Natural killer cell (primary cell): ENCODE measurements at places on chromosomes 5 and 9.

- H3K4me1 ChIP-seq, result no peaks in the 10 kb centered on the region
- no peak overlapping the region for H3K27ac ChIP-seq
Observed at GRCh38 chr5:158609333-158610050, 490.2 kb downstream of the EBF1 start.

DNA sequence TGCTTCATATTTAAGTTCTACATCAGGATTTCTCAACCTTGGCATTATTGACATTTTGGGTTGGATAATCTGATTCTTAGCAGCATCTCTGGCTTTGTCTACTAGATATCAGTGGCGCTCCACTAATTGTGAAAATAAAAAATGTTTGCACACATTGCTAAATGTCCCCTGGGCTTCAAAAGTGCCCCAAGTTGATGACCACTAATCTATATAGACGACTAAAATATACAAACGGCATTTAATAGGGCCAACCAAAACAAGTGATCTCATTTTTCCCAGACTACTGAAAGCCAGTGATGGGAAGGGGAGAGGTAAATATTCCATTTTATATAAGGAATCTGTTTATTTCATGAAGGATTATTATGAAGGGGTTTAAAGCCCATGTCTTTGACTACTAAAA, 118.6 kb downstream of the HOMER1 start:
- no peak overlapping the region for H3K27ac ChIP-seq
- DNase-seq, result no peak
- H3K27me3 ChIP-seq, result no peaks in the 10 kb centered on the region

DNA sequence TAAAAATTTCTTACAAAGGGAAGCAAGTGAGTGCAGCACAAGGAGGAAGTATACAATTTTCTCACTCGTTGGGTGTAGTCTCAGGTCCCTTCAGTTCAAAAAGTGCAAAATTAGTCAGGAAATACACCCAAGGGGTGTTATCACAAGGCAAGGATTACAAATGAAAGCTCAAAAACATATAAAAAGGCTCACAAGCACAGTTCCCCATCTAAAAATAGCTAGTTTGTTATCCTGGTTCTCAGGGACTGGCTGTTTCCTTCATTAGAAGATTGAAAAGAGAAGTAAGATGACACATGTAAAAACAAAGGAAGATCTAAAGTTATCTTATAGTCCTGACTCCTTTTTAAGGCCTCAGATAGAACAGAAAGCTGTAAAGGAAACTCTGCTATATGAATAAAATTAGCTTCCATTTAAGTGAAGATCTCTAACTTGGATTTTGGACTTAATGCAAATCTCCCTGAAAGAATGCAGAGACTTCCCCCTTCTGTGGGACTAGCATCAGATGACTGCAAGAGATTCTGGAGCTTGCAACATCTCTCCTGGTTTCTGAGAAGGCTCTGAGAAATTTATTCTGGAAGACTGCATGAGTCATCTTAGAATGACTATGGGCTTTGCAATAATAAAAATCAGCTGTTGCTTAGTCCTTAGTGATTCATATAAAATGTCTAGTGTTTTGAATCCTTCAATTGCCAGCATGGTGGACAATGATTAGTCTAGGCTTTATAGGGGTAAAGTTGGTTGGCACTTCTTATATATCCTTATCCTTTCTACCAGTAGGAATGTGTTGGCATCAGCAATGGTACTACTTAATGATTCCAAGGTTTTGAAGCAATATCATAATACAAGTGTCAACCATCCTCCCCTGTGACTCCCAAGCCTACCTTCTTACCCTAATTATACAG, 25.4 kb downstream of the DAB2 start:
- peak overlapping the region; percentile 83 for H3K27ac ChIP-seq
- peaks cover 21% of the 10 kb centered on the region for H3K4me1 ChIP-seq
- no peaks in the 10 kb centered on the region for H3K27me3 ChIP-seq
- H3K4me3 ChIP-seq, result no peak overlapping the region

DNA sequence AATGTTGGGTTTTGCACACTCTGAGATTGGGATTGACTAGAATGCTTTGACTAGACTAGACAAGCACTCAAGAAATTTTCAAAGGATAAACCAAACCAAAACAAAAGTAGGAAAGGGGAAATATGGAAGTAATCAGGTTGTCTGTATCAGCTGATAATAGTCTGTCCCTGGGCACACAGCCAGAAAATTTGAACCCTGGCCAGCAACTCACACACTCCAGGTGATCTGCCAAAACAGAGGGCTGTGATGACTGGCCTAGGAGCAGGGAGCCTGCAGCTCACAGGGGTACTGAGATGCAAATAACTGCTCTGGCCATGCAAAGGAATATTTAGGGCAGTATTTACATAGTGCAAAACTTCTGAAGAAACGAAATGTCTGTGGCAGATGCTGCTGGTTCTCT, 112.3 kb upstream of the SMIM23 start:
- no peak for DNase-seq
- H3K4me1 ChIP-seq, result no peaks in the 10 kb centered on the region
- H3K36me3 ChIP-seq, result no peaks in the 10 kb centered on the region
- no peak overlapping the region for H3K27ac ChIP-seq

GRCh38 chr5:127046343-127047072, 16.1 kb upstream of the MARCHF3 start:
- H3K27ac ChIP-seq, result no peak overlapping the region
- no peaks in the 10 kb centered on the region for H3K27me3 ChIP-seq
- H3K4me1 ChIP-seq, result no peaks in the 10 kb centered on the region
- no peak for DNase-seq
- no peak overlapping the region for H3K4me3 ChIP-seq

DNA sequence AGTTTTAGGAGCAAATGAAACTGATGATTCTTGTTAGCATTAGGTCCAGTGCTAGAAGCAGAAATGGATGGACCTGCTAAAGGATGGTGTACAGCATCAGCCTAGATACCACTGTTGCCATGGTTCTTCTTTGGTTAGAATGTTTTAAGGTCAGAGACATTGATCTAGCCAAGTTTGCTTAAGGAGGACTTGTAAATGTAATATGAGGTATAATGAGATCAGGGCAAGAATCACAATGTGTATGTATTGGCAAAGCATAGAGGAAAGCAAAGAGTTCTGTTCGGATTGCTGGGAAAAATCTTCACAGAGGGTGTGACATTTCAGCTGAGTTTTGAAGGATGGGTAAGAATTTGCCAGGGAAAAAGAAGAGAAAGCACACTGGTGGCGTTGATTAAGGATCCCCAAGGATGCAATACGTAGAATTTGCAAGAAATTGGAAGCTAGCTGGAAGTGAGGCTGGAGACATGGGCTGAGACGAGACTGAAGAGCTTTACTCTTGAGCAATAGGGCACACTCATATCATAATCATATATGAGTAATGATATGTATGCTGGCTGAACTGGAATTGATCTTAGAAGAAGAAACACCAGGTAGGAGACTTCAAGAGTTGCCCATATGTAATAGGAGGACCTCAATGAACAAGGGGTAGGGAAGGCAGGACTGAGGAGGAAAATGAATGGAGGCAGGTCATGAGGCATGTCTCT, 102.0 kb downstream of the ZNF462 start:
- no peak for DNase-seq
- H3K36me3 ChIP-seq, result no peaks in the 10 kb centered on the region
- H3K4me3 ChIP-seq, result no peak overlapping the region
- H3K27ac ChIP-seq, result peak overlapping the region; percentile 26
- no peaks in the 10 kb centered on the region for H3K27me3 ChIP-seq
